Activated T-helper 1 cell treated with anti-CD3 and anti-CD28 coated beads, Interleukin-12 subunit alpha, Interleukin-12 subunit beta, Interleukin-2, Interleukin-4 antibody, amounts not matched to agents 30 ng/mL and 10 ng/mL and 1 ng/mL, durations not matched to agents 14 hours and 24 hours and 36 hours (primary cell): ENCODE measurements at places on chromosomes 16 and 17.

DNA sequence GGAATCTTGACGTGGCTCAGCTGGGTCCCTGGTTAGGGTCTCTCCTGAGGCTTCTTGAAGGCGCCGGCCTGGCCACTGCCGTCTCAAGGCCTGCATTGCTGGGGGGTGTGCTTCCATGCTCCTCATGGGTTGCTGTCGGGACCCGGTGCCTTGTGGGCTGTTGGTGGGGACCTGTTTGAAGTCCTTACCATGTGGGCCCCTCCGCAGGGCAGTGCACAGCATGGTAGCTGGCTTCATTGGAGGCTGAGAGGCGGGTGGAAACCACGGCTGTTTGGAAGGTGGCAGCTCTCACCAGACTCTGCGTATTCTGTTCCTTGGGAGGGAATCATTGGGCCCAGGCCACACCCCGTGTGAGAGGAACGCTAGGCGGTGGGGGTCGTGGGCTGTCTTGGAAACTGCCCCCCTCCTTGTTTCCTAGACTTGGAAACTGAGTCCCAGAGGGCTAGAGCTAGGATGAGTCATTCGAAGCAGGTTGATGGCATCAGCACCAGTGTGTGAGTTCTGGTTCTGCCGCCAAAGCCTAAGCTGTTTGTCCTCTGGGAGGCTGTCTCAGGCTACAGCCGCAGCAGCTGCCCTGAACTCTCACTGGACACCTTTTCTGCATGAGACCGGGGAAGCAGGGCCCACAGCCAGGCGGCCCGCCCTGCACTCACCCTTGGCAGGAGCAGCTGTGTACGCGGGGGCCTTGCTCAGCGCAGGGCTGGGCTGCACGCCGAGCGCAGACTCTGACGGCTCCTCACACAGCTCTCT is 35.2 kb downstream of the ZNF750 start:
- no peak for DNase-seq

DNA sequence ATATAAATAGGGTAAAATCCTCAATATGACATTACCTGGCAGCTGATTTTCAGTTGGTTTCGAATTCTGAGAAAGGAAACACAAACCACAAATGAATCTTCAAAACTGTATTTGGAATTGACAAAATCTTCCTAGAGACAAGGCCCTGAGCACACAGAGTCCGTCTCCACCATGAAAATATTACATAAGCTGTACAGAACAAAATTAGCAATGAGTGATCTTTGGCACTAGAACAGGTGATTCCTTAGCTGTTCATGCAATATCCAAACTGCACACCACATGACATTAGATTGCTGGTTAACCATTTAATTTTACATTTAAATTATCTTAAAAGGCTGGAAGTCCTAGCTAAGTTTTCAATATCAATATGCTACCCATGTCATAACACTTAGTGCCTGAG is 31.7 kb downstream of the GJC1 start:
- DNase-seq = no peak

DNA sequence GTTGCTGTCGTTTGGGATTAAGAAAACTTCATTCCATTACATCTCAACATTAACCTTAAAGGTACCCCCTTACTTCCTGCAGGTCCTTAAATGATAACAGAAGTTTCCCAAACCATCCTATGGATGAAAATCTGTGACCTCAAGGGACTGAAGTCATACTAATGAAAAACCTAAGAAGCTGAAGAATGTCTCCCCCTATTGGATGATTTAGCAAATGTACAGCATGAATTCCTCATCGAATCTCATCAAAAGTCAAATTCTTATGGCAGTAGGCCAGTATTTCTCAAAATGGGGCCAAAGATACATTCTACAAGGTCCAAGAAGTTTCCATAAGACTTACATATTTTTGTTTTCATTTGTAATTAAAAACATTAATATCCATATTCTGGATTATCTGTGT is 13.5 kb downstream of the SCO1 start:
- no peak for DNase-seq

GRCh38 chr17:51147650-51148049 is 5.7 kb upstream of the NME1 start:
- no peak for DNase-seq

DNA sequence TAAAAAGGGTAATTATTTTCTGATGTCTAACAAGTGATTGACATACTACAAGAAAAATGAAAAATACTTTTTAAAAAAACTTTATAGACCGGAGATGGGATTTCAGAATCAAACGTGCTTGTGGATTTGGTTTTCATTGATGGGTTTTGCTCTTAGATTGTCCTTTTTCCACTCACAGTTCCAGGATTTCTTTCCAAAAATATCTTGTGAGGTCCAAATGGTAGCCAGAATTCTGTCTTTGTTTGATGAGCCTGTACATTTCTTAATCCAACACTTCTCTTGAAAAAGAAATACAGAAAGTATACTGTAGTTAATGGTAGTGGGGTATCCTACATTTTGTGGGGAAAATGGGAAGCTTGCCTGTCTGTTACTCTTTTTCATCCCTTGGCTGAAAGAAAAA is 329.3 kb downstream of the KCNJ2 start:
- DNase-seq = no peak

DNA sequence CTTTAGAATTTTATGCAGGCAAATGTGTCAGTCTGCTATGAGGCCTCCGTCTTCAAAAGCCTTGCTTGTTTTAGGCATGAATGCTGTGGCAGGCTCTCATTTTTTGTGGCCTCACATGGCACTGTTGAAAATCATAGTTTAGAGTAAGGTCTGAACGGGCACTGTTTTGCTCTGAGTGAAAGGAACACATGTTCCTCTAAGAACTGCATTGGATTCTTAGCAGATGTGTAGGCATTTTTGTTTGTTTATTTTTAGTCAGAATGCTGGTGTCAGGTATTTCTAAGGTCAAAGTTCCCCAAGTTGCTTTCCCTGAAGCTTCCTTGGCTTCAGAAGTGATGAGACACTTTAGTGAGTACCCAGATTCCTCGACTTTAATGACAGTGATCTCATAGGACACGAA is 173.7 kb downstream of the HS3ST3B1 start:
- no peak for DNase-seq

GRCh38 chr16:5006348-5007193 is 27.2 kb downstream of the NAGPA start:
- DNase-seq = no peak

- DNase-seq = no peak
Observed at GRCh38 chr17:73798111-73798748, 154.0 kb upstream of the SDK2 start.

- DNase-seq = no peak
Observed at GRCh38 chr17:83067071-83067717, 12.2 kb upstream of the METRNL start.

DNA sequence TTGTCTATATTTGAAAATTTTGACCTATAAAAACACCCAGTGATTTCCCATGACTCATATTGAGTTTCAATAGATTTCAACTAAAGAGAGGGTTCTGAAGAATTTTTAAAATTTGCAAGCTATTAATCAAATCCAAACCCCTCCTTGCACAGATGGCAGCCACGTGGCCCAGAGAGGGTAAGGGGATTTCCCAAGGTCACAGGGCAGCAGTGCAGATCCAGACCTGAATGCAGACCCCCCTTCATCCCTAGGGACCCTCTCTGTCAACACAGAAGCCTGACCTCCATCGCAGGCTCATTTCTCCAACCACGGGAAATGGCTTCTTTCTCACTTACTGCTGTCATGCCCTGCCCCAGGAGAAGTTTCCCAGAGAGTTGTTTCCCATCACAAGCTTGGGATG is 24.7 kb upstream of the CES5A start:
- no peak for DNase-seq

DNA sequence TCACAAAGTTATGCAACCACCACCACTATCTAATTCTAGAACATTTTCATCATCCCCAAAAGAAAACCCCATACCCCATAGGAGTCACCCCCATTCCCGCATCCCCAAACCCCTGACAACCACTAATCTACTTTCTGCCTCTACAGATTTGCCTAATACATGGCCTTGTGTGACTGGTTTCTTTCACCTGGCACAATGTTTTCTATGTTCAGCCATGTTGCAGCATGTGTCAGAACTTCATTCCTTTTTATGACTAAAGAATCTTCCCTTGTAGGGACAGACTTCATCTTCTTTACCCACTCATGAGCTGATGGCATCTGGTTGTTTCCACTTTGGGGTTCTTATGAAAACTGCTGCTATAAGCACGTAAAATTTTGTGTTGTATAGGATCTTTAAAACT is 34.6 kb downstream of the CYTH1 start:
- no peak for DNase-seq

DNA sequence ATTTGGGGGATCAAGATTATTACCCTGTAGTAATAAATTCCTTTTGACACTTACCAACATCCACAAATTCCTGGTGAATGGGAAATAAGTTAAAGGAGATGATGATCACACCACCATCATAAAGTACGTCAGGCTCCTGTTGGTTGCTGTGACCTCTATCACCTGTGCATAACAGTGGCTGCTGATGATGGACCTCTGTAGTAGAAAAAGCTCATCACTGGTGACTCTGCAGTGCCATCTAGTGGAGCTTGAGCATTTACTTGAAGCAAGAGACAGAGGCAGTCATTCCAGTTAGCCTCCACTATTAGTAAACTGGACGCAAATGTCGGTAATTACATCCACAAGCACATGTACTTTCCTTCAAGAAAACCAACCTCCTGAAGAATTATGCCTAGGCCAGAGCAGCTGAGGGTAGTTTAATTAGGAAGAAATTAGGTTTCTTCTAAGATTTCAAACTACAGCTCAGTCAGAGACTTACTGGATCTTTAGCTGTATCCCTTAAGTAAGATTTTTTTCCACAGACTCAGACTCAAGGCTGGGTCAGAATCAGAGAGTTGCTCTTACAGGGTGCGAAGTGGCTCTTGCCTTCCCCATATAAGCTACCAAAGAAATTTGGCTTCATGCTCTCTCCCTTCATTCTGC is 39.3 kb downstream of the CYB561 start:
- peak; percentile 42 for DNase-seq

- no peak for DNase-seq
Observed at GRCh38 chr16:85385463-85386331, 227.4 kb upstream of the GSE1 start.

GRCh38 chr16:81293909-81294802 is 20.6 kb upstream of the GAN start:
- DNase-seq = no peak

DNA sequence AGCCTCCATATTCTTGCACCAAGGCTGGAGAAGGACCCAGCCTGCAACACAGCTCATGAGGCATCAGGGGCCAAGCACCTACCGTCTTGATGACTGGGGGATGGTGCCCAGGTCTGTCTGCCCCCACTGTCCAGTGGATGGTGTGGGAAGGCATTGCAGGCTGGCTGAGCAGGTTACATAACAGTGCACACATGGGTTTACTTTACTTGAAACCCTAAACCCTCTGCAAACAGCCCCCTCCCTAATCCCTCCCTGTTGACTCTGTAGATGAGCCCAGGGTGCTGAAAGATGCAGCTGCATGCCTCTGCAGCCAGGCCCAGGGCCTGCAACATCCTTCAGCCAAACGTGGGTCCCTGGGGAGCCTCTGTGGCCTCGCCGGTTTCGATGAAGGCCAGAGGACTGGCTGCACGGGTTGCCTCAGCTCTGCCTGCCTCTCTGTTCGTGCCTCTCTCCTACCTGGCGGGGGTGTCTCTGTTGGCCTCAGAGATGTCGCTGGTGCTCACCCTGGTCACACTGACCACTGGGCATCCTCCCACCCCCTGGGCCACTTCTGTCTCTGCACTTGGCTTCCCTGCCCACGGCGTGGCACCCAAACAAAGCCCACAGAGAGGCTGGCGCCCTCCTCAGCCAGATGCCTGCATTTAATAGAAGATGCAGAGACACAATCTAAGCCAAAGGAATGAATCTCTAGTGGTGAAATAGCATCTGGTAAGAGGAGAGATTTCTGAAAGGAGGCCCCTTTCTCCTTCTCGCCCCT is 95.1 kb downstream of the METRNL start:
- DNase-seq = no peak

GRCh38 chr16:66691234-66691633 is 5.3 kb downstream of the CMTM4 start:
- no peak for DNase-seq

GRCh38 chr16:88369447-88370008 is 13.2 kb upstream of the ZNF469 start:
- no peak for DNase-seq

DNA sequence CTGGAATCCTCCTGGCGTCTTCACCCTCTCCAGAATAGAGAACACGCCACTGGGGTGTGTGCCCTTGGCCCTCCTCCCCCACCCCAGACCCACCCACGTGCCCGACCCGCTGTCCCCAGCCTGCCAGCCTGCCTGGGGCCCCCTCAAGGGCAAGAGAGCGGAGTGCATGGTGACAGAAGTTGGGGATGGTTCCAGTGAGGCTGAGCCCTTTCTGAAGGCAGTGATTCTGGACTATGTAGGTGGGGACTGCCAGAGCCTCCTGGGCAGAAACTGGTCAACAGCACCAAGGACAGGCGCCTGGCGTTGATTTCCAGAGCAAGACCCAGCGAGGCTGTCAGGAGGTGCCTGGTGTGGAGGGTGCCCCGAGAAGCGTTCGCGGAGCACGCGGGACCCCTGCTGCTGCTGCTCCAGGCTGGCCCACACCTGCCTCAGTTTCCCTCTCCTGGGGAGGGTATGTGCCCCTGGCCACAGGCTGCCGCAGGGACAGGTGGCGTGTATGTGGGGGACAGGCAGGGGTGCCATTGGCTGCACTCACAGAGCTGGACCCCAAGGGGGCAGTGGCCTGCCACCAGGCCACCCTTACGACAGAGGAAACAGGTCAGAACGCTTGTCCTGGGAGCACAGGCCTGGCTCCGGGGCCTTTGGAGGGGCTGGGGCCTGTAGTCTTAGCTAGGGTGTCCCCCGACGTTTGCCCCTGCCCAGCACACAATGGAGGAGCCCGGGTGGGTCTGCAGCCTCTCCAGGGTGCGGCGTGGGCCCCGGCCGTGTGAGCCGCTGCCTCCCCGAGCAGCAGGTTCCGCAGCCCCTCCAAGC is 1.2 kb downstream of the SSTR5 start:
- no peak for DNase-seq

- DNase-seq = no peak
Observed at GRCh38 chr16:4803401-4803844, 990 bp upstream of the ROGDI start.

DNA sequence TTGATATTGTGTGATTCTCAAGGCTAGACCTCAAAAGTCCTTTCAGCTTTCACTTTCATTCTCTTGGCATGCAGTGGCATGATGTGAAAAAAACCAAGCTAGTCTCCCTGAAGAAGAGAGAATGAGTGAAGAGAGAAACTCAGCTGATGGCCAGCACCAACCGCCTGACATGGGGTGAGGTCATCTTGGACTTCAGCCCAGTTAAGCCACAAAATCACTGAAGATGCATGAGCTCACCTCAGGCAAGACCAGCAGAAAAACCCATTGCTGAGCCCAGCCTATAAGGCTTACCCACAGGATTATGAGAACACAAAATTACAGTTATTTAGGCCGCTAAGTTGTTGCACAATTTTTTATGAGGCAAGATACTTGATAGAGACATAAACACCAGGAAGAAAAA is 496.5 kb downstream of the TOX3 start:
- no peak for DNase-seq

DNA sequence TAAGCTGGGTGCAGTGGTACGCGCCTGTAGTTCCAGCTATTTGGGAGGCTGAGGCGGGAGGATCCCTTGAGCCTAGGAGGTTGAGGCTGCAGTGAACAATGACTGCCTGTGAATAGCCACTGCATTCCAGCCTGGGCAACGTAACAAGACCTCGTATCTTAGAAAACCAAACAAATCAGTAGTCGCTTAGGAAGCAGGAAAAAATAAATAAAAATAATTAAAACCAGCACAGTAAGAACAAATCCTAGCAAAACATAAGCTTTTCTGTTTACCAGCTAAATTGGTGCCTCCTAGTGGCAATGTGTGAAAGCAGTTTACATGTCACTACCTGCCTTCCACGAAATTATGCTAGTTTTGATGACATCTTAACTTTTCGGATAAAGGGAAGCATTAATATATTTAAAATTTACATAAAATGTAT is 1.3 kb downstream of the ARMC5 start:
- no peak for DNase-seq

- no peak for DNase-seq
Observed at GRCh38 chr17:69608141-69608540, 193.6 kb downstream of the MAP2K6 start.
